ENCODE measurements at places on chromosomes 4 and X.

- no peaks in the 10 kb centered on the region for H3K4me1 ChIP-seq
- H3K4me3 ChIP-seq: no peak overlapping the region
- H3K27me3 ChIP-seq: no peaks in the 10 kb centered on the region
- H3K27ac ChIP-seq: no peak overlapping the region
- DNase-seq: no peak
- H3K36me3 ChIP-seq: no peaks in the 10 kb centered on the region
Observed at GRCh38 chrX:42678133-42678532, 99.8 kb downstream of the PPP1R2C start.

DNA sequence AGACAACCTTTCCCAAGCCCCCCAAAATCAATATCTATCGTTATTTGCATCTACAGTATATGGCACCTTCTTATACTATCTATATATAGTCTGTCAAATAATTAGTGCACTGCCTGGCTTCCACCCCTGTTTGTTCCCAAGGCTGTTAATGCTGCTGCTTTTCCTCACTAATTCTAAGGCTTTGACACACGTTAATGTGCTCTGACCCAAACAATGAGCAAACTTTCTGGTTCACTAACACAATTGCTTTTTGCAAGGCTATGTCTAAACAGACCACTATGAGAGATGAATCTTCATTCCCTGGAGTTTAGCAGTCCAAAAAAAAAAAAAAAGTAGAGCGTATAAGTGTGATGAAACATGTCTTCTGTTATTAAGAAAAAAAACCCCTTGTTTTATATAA is 360.9 kb upstream of the AGA start:
- no peaks in the 10 kb centered on the region for H3K36me3 ChIP-seq
- no peaks in the 10 kb centered on the region for H3K27me3 ChIP-seq
- no peak overlapping the region for H3K4me3 ChIP-seq

DNA sequence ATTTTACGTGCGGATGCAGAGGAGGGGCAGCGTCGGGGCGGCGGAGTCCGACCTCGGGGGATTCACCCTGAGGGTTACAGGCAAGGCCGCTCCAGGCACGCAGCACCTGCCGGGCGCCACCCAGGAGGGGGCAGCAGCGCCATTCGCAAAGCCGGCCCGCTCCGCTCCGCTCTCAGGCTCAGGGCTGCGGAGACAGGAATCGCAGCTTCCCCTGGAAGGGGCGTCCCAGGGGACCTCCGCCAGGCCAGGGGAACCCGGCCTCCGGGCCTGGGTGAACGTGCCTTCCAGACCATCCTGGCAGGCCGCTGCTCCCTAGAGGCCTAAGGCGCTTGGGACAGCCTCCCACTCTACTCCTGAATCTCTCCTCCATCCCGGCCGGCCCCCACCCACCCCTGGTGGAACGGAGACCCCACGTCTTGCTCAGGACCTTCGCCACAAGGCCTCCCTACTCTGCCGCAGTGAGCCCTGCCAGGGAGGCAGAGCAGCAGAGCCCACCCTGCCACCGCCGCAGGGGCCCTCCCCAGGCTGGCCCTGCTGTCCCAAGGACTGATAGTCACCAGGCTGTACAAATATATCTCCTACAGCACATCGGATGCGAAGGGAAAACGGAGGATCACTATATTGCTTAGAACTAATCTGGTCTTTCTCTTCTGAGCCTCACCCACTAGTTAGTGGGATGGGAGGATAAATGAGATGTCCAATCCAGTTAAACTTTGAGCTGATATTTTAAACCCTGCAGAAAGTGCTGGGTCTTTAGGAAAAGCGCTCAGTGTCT is 115.0 kb downstream of the SMIM20 start:
- no peaks in the 10 kb centered on the region for H3K36me3 ChIP-seq
- H3K4me3 ChIP-seq: no peak overlapping the region
- H3K27me3 ChIP-seq: no peaks in the 10 kb centered on the region
- peaks cover 4% of the 10 kb centered on the region for H3K4me1 ChIP-seq
- peak; percentile 89 for DNase-seq

DNA sequence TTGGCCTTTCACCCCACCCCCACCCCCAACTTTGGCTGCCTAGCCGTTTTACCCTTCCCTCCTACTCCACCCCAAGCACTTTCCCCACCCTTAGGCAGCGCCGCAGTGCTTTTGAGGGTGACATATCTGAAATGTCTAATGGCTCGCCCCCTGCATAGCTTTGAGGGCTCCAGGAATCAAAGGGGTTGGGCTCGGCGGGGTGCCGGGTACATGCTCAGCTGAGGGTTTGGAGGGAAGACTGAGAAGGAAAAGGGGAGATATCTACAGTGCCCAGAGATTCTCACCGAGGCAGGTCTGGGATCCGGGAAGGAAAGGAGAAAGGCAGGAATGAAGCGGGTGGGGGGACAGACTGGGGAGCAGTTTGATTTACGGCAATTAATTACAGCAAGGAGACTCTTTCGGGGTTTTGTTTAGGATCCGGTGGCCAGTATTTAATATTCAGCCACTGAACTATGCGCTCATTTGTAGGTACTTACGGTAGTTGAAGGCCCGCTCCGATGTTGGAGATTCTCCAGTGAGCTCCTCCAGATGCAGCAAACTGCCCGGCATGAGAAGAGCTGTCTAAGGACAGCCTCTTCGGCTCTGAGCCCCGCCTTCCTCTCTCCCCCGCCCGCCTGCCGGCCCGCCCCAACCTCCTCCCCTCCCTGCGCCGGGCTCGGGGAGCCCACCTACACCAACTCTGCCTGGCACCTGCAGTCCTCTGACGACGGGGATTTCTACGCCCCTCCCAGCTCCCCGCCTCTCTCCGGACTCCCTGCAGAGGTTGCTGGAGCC is at the start of gene IGSF1:
TSS of gene IGSF1 (minus strand) at position 569 of the 774 bp plus-strand sequence. CDS start 2,632 bp downstream, outside the sequence.
- H3K4me1 ChIP-seq: no peaks in the 10 kb centered on the region
- H3K27me3 ChIP-seq: no peaks in the 10 kb centered on the region
- DNase-seq: no peak
- no peak within 1 kb of the TSS for H3K27ac ChIP-seq

GRCh38 chr4:140529434-140529833 is 5.5 kb downstream of the ELMOD2 start:
- H3K27ac ChIP-seq: no peak overlapping the region
- H3K4me3 ChIP-seq: no peak overlapping the region
- H3K4me1 ChIP-seq: peaks cover 9% of the 10 kb centered on the region
- no peak for DNase-seq
- H3K27me3 ChIP-seq: no peaks in the 10 kb centered on the region

DNA sequence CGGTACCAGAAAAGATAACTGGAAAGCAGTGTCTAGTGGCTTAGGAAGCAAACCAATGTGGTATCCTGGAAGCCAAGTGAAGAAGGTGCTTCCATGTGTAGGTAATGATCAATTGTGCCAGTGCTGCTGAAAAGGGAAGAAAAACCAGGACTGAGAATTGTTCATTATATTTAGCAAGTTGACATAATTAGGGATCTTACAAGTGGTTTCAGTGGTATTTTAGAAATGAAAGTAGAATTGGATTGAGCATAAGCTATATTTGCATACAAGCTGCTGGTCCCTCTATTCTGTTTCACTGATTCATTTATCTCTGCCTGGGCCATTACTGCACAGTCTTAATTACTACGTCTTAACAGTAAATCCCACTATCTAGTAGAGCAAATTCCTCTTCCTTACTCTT is 32.3 kb downstream of the PRDM8 start:
- H3K27ac ChIP-seq: no peak overlapping the region
- no peak for DNase-seq
- H3K36me3 ChIP-seq: no peaks in the 10 kb centered on the region
- no peak overlapping the region for H3K4me3 ChIP-seq
- peaks cover 17% of the 10 kb centered on the region for H3K27me3 ChIP-seq
- no peaks in the 10 kb centered on the region for H3K4me1 ChIP-seq

GRCh38 chr4:17265139-17265538 is 246.8 kb downstream of the QDPR start:
- H3K4me1 ChIP-seq: no peaks in the 10 kb centered on the region
- DNase-seq: no peak
- no peak overlapping the region for H3K4me3 ChIP-seq
- no peaks in the 10 kb centered on the region for H3K36me3 ChIP-seq
- H3K27me3 ChIP-seq: no peaks in the 10 kb centered on the region

DNA sequence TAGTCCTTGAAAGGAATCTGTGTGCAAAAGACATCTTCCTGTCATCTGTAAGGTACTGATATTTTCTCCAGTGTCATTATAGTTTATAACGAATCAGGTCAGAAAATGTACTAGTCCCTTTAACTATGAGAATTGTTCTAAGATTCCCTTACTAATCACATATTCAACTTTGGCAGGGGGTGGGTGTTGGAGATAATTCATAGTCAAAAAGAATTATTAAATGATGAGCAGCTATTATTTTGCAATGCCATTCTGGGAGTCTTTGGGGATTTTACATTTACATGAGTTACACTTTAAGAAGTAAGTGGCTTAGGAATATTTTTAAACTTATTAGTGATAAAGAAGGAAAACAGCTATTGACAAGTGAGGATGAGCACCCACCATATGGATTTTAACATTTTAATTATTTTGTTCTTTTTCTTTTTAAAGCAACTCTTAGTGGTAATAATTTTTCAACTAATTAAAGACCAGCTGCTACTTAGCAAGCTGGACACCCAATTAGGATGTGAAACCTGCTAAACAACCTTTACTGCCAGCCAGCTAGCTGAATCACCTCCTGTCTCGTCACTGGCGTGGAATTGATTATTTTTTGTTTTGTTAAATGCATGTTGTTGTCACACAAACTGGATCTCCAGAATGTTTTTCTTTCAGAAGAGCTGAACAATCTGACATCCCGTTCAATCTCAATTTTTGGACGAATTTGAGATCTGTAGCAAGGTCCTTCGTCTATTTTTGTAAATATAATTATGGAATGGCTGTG is 219.2 kb downstream of the ARAP2 start:
- no peak overlapping the region for H3K4me3 ChIP-seq
- no peak overlapping the region for H3K27ac ChIP-seq
- no peaks in the 10 kb centered on the region for H3K4me1 ChIP-seq
- no peaks in the 10 kb centered on the region for H3K36me3 ChIP-seq

DNA sequence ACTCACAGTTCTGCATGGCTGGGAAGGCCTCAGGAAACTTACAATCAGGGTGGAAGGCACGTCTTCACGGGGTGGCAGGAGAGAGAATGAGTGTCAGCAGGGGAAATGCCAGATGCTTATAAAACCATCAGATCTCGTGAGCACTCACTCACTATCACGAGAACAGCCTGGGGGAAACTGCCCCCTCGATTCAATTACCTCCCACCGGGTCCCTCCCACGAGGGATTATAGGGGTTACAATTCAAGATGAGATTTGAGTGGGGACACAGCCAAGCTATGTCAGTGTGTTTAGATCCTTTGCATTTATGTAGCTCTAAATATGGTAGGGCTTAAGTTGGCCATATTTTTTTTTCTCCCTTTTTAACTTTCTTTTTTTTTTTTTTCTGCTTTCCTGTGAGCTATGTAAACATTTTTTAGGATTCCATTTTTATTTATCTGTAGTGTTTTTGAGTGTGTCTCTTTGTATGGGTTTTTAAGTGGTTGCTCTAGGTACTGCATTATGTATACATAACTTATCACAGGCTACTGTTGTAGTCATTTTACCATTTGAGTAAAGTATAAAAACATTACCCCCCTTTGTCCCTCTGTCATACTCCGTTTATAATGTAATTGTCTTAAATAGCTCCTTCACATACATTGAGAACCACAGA is 79.0 kb downstream of the ADRA2C start:
- no peak overlapping the region for H3K27ac ChIP-seq
- peaks cover 3% of the 10 kb centered on the region for H3K27me3 ChIP-seq
- no peak for DNase-seq
- no peak overlapping the region for H3K4me3 ChIP-seq
- no peaks in the 10 kb centered on the region for H3K4me1 ChIP-seq

GRCh38 chr4:156201050-156201449 is 247.4 kb upstream of the CTSO start:
- DNase-seq: no peak
- no peak overlapping the region for H3K27ac ChIP-seq
- H3K4me3 ChIP-seq: no peak overlapping the region
- no peaks in the 10 kb centered on the region for H3K36me3 ChIP-seq
- H3K27me3 ChIP-seq: no peaks in the 10 kb centered on the region
- no peaks in the 10 kb centered on the region for H3K4me1 ChIP-seq

- H3K4me3 ChIP-seq: no peak overlapping the region
- no peaks in the 10 kb centered on the region for H3K27me3 ChIP-seq
- no peaks in the 10 kb centered on the region for H3K4me1 ChIP-seq
- H3K36me3 ChIP-seq: no peaks in the 10 kb centered on the region
Observed at GRCh38 chr4:143575331-143575730, 61.8 kb downstream of the SMARCA5 start.

GRCh38 chr4:8242782-8243560 is 26.6 kb upstream of the HTRA3 start:
- no peaks in the 10 kb centered on the region for H3K27me3 ChIP-seq
- H3K4me1 ChIP-seq: peaks cover 23% of the 10 kb centered on the region
- no peak overlapping the region for H3K4me3 ChIP-seq
- DNase-seq: no peak
- H3K27ac ChIP-seq: peak overlapping the region; percentile 47
- peaks cover 17% of the 10 kb centered on the region for H3K36me3 ChIP-seq

DNA sequence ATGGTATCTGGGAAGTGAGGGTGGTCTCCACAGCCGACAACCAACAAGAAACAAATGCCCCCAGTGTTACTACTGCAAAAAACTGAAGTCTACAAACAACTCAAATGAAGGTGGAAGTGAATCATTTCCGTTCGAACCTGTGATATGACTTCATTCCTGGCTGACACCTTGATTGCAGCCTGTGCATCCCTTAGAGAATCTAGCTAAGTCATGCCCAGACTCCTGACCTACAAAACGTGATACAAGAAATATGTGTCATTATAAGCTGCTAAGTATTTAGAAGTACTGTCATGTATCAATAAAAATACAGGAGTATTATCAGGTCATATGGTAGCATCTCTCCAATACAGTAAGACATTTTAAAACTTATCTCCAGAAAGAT is 959.7 kb upstream of the LCORL start:
- H3K27me3 ChIP-seq: no peaks in the 10 kb centered on the region
- no peaks in the 10 kb centered on the region for H3K36me3 ChIP-seq
- H3K27ac ChIP-seq: no peak overlapping the region
- no peak overlapping the region for H3K4me3 ChIP-seq

- H3K36me3 ChIP-seq: no peaks in the 10 kb centered on the region
- DNase-seq: no peak
- no peak overlapping the region for H3K4me3 ChIP-seq
- no peaks in the 10 kb centered on the region for H3K4me1 ChIP-seq
- no peak overlapping the region for H3K27ac ChIP-seq
- no peaks in the 10 kb centered on the region for H3K27me3 ChIP-seq
Observed at GRCh38 chr4:112927544-112927943, 121.9 kb upstream of the ANK2 start.

DNA sequence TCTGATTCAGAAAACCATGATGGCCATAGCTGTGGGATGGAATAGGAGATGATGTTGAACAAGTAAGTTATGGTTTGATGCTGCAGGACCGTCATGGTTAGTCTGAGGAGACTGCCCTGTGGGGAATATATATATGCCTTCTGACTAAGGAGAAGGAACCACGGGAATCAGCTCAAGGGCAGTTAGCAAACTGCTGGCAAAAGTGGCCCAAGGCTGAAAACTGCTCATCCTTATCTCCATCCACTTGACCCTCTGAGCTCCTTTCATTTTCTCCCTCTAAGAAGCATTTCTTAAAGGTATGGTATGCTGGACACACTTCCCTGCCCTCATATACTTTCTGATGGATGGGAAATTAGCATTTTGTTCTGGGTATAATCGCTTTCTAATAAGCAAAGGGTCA is 161.9 kb downstream of the ENOX2 start:
- H3K27me3 ChIP-seq: no peaks in the 10 kb centered on the region
- no peak for DNase-seq
- H3K36me3 ChIP-seq: no peaks in the 10 kb centered on the region
- no peaks in the 10 kb centered on the region for H3K4me1 ChIP-seq
- no peak overlapping the region for H3K4me3 ChIP-seq

GRCh38 chr4:52914051-52914605 is 52.0 kb downstream of the RASL11B start:
- no peak overlapping the region for H3K27ac ChIP-seq
- H3K4me1 ChIP-seq: peaks cover 6% of the 10 kb centered on the region
- H3K4me3 ChIP-seq: no peak overlapping the region
- H3K36me3 ChIP-seq: no peaks in the 10 kb centered on the region
